ENCODE measurements at places on chromosomes 3 and 15.

DNA sequence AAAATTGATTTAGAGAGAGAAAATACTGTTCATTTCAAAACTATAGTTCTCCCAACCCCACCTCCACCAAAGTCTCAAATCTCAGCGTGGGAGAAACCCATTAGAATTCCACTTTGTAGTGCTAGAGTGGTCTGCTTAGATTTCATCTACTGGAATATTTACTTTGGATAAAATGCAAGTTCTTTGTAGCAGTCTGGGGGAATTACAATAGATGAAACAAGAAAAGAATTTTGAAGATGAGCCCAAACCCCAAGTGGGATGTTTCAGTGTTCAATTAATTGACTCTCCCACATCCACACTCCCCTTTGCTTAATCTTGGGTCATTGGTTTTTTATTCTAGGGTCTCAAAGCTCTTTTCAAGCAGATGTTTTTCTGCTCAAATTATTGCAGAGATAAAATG is 97.8 kb downstream of the RPL22L1 start:
- no peak for DNase-seq

GRCh38 chr3:171193693-171194092 is 167.2 kb upstream of the SLC2A2 start:
- DNase-seq: no peak

- DNase-seq: peak; percentile 55
These were observed 9.4 kb upstream of the MESP1 start for GRCh38 chr15:89760303-89761008.

- no peak for DNase-seq
These were observed 23.1 kb upstream of the GPR171 start for GRCh38 chr3:151226088-151226563.

GRCh38 chr15:37903919-37904625 is 30.4 kb upstream of the TMCO5A start:
- no peak for DNase-seq

DNA sequence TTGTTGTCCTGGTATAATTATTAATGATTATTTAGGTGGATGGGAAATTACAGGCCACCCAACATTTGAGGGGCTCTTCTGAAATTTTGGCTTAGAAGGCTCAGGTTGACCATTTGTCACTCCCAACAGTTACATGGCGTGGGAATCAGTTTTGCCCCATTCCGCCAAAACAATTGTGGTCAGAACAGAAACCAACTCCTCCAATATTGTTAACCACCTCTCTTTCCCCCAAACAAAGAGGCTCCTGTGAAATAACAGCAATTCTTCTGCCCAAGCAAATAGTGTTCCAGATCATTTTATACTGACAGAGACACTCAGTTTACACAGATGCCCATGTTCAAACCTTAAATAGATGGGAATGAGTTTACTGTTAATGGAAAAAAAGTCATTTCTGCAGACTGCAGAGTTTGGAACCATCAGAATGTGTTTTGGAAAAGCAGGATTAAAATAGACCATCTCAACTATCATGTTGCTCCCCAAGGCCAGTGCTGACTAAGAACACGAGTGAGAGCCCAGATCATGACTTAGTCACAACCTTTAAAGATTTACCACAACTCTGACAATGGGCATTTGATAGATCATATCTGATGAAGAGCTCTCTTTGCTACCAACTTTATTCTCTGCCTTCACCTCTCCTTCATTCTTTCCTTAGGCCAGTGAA is 102.1 kb downstream of the DUT start:
- DNase-seq: no peak

- no peak for DNase-seq
These were observed 29.8 kb downstream of the POMGNT2 start for GRCh38 chr3:43075904-43076661.

DNA sequence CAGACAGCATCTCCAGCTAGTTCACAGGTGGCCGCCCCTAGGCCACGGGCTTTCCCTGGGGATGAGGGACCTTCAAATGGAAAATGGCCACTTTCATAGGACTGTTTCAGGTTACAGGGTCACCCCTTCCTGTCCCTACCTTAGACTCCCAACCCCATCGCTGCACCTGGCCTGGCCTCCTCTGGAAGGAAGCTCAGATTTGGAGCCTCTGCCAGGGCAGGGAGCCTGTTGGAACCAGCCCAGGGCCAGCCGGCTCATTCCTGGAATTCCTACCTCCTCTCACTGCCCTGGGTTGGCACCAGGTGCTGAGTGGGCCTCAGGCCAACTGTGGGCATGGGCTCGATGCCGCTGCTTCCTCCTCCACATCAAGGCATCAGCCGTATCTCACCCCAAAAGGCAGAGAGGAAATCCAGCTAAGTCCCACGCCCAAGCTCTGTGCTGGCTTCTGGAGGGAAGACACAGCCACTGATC is 42.2 kb downstream of the KLHL25 start:
- DNase-seq: no peak

GRCh38 chr15:70361106-70361505 is 263.4 kb upstream of the TLE3 start:
- no peak for DNase-seq

DNA sequence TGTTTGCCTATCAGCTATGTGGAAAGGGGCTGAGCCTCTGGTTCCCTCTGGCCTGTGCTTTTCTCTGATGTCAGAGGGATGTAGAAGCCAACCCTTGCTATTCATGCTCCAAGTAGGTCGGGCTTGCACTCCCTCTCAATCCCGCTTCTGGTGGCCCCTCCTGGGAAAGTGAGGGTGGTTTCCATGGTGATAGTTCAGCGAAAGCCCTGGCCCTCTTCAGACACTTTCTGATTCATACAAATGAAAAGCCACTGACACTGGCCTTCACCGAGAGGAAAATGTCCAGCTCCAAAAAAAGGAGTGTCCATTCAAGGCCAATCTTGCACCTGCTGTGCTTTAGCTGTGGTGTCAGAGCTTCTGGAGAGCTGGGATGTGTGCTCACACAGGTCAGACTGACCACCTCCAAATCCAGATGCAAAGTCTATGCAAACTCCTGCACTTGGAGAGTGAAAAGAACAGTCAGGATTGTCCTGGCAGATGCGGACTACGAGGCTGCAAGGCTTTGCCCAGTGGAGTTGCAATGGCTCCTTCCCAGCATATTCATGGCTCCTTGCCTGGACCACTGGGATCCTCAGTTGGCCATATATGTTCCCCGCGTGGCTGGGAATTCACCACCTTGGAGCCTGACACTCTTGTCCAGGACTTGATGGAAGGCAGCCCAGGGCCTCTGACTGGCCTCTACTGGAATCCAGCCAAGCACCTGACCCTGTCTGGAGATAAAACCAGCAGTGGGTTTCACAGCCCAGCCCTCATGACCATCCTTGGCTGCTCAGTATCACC is 96.6 kb downstream of the CEMIP start:
- DNase-seq: no peak

GRCh38 chr3:115975353-115975752 is 352.0 kb downstream of the GAP43 start:
- no peak for DNase-seq

- DNase-seq: no peak
These were observed 529.0 kb downstream of the MCTP2 start for GRCh38 chr15:94760348-94760747.

DNA sequence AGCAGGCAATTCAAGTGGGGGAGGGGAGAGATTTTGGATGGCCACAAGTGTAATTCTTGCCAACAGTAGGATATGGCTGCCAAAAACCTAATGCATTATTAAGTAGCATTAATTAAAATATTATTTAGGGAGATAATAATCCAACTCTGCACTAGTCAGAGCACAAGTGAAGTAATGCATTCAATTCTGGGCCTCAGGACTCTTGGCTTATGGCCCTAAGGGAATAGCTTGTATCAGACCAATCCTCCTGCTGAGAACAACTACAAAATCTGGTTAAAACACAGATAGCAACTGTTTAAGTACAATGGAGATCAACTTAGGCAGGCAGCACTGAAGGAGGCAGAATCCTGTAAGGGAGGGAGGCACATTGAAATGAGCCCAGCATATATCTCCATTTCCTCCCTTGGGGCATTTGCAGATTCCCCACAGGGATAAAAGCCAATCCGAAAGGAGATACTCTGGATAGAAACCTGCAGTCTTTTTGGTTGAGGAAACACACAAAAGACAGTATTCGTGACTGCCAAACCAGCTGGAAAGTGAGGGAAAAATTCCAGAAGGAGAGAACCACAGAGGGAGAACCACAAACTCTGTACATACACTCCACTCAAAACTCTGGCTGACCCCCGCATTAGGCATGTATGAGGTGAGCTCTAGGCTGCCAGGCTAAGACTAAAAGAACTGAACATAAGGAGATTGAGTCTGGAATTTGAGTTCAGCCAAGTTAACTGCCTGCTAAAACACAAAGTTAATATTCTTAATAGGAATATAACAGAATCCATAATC is 57.4 kb downstream of the ETFA start:
- no peak for DNase-seq

GRCh38 chr3:197811343-197811742 is 20.3 kb downstream of the LRCH3 start:
- peak; percentile 98 for DNase-seq

GRCh38 chr3:192915304-192915703 is 2.4 kb downstream of the MB21D2 start:
- peak; percentile 30 for DNase-seq

GRCh38 chr3:94709249-94709902 is 646.5 kb downstream of the NSUN3 start:
- DNase-seq: no peak

- no peak for DNase-seq
These were observed 222.7 kb downstream of the EFHB start for GRCh38 chr3:19711160-19711782.

- no peak for DNase-seq
These were observed 246.4 kb upstream of the LRIG1 start for GRCh38 chr3:66747261-66747660.

DNA sequence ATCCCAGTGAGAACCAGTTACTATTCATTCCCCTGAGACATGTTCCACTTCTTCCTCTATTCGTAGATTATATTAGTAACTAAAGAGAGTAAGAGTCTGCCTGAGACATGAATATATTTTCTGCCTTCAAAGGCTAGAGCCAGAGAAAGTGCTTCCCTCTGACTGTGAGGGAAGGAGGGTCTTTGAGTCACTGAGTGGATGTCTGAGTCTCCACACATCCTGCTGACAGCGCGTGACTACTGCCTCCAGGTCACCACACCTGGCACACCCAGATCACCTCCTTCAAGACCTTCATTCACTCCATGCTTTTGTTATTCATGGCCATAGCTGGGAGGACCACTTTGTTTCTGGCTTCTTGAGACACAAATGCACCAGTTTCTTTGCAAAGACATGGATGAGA is 135.6 kb downstream of the SOX2 start:
- DNase-seq: no peak

DNA sequence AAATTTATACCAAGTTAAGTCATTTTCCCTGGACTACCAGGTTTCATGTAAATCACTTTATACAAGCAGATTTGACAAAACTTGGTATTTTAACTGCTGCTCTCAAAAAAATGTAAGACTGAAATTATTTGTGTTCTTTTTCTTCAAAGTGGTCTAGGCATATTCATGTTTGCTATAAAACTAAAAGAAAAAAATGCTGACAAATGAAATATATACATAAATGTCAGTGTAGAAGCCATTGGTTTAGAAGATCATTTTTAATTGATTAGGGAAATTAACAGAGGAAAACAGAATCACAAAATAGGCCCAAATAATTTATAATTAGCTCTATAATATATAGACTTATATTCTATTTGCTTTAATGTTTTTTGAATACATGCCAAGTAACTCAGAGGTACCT is 523.2 kb downstream of the RBMS3 start:
- DNase-seq: no peak

- DNase-seq: no peak
These were observed 33.4 kb upstream of the PLAAT1 start for GRCh38 chr3:193207290-193208273.
